ENCODE measurements at places on chromosomes 5 and 9.

DNA sequence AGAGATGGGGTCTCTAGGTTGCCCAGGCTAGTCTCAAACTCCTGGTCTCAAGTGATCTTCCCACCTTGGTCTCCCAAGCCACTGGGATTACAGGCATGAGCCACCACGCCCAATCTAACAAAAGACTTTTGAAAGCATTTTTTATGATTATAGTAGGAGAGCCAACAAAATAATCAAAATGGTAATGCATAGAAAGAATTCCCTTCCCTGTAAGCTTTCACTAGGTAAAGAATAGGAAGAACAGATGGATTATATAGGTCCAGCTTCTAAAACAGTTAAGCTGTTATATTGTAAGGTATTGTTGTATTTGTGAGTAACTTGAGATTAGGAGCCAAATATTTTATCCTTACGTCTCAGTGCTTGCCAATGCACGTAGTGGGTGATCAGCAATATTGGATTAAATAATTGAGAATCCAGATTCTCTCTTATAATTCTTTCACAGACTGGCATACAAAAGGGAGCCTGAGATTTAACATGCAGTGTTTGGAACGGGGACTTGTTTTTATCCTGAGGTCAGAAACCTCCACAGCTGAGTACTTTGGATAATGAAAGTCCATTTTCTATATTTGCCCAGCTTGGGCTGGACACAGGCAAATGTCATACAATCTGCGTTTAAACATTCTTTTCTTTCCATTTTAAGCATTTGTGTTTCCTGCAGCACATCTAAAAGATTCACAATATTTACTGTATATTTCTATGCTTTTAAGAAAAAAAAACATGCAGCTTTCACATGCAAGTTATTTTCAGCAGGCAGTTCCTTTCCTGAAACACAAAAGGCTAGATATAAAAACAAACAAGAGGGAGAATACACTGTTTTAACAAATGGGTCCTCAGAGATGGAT is 238.4 kb downstream of the ARRDC3 start:
- DNase-seq, result no peak

- no peak for DNase-seq
These were observed 66.9 kb downstream of the SPATA31C2 start for GRCh38 chr9:88071331-88071730.

DNA sequence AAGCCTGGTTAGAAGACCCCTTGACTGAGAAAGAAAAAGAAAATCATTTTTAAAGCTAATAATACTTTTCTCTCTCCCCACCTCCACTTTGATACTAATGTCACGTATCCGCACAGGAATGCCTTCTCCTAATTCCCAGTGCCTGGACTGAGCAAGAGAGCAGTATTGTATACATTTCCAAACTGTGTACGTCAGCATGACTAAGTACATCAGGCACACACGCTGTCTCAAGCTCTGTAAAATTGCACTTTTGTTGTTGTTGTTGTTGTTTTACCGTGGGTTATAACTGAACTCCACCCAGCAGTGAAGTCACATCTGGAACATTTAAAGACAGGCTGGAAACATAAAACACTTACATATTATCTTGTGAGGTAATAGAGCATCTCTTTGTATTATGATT is 407.6 kb downstream of the DNAH5 start:
- no peak for DNase-seq

- DNase-seq, result no peak
These were observed 106.7 kb upstream of the SH3GL2 start for GRCh38 chr9:17472126-17472525.

DNA sequence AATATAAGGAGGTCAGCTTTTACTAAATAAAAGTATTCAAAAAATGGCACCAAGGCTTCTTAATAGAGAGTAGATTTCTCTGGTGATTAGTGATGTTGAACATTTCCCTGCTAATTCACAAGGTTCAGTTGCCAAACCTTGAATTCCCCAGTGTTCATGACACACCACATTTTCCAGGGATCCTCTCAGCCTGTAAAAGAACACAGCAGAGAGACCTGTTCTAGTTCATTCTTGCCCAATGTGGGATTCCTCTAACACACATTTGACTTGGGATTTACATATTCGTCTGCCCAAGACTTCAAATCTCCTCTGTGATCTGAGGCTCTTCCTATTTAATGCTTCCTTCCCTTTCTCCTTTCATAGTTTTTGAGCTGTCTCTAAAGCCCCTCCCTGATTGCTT is 273.2 kb upstream of the CDH9 start:
- no peak for DNase-seq

- DNase-seq, result no peak
These were observed 6.2 kb downstream of the TMEM8B start for GRCh38 chr9:35835216-35835632.

GRCh38 chr9:113887436-113887835 is 11.3 kb downstream of the ZNF618 start:
- no peak for DNase-seq

GRCh38 chr9:109584205-109584604 is 86.1 kb upstream of the PTPN3 start:
- DNase-seq, result no peak

DNA sequence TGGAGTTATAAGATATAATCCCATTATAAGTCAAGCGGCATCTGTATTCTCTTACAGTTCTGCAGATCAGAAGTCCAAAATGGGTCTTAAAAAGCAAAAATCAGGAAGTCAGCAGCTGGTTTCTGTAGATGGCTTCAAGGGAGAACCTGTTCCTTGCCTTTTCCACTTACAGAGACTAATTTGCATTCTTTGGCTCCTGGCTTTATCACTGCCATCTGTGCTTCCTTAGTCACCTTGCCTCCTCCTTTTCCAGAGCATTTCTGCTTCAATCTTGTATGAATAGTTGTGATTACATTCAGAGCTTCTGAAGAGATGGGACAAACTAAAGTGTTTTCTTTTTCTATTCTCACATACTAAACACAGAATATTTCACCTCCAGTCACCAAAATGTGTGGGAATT is 647.3 kb upstream of the GRAMD2B start:
- DNase-seq, result no peak

GRCh38 chr5:98570010-98570409 is 203.5 kb upstream of the RGMB start:
- DNase-seq, result no peak

DNA sequence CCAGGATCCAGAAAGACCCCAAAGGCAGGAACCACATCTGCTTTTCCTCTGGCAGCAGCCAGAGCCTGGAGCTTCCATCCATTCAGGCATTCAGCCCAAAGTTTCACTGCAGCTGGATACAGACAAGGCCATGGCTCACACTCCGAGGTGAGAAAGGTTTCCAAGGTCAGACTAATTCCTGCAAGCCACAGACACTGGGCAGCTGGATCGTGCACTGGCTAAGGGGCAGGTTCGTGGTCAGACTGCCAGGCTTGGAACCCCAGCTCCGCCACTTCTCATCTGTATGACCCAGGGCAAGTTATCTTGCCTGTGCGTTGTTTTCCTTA is 36.9 kb downstream of the SPOCK1 start:
- DNase-seq, result no peak

DNA sequence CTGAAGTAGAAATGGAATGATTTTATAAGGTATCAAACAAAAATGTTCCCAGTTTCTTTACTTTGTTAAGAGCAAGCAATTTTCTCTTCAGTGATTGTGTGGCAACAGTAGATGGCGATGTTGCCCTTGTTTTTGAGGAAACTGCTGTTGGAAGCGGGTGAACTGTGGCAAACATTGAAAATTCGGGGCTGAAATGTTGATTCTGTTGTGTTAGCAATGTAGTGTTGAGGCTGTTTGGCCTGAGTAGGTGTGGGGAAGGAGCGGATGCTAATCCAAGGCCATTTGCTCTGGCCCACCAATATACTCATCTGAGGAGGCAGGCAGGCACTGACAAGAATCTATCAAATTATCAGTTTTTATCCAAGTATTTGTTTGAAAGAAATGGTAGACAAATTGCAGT is 129.8 kb downstream of the SLC12A2 start:
- DNase-seq, result no peak

GRCh38 chr9:125986966-125987365 is 239.8 kb downstream of the PBX3 start:
- peak; percentile 12 for DNase-seq

- no peak for DNase-seq
These were observed 571.2 kb upstream of the ZNF462 start for GRCh38 chr9:106291786-106292185.

GRCh38 chr9:129962889-129963703 is 79.9 kb downstream of the FNBP1 start:
- peak; percentile 53 for DNase-seq

DNA sequence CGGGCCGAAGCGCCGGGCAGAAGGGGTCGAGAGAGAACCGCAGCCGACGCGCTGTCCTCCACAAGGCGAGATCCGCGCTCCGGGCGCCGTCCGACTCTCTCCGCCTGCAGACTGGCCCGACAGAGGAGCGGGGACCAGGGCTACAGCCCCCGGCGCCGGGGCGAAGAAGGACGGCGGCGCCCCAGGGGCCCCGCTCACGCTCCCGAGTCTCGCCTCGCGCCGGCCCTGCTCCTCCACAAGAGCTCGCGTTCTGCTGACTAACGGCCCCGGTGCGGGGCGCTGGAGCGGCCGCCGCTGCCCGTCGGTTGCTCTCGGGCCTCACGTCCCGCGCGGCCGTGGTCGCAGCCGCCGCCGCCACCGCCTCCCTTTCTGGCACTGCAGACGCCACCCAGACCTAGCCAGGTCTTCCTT is 338 bp downstream of the ABHD17B start:
- DNase-seq, result no peak

DNA sequence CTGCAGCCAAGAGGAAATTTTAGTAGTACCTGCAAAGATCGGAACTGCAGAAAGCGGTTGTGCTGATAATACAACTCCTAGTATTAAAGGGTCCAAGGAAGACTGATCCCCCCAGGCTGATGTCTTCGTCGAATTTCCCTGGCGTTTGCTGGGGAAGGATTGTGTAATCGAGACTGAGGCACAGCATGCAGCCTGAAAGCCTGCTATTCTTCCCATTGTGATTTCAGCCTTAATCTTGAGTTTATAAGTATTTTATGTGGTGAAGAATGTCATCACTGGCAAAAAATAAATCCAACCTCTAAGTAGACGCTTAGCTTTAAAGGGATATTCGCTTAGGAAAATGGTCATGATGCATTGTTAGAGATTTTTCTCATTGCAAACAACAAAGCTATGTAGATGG is 21.3 kb upstream of the LMX1B start:
- no peak for DNase-seq

DNA sequence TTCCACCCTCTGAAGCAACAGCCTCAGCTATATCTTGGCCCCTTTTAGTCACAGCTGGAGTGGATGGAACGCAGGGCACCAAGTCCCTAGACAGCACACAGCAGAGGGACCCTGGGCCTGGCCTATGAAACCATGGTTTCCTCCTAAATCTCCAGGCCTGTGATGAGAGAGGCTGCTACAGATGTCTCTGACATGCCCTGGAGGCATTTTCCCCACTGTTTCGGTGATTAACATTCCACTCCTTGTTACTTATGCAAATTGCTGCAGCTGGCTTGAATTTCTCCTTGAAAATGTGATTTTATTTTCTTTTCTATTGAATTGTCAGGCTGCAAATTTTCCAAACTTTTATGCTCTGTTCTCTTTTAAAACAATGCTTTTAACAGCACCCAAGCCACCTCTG is 384.8 kb downstream of the PRR16 start:
- no peak for DNase-seq

- no peak for DNase-seq
These were observed 100.5 kb downstream of the PALM2AKAP2 start for GRCh38 chr9:109880276-109881169.

DNA sequence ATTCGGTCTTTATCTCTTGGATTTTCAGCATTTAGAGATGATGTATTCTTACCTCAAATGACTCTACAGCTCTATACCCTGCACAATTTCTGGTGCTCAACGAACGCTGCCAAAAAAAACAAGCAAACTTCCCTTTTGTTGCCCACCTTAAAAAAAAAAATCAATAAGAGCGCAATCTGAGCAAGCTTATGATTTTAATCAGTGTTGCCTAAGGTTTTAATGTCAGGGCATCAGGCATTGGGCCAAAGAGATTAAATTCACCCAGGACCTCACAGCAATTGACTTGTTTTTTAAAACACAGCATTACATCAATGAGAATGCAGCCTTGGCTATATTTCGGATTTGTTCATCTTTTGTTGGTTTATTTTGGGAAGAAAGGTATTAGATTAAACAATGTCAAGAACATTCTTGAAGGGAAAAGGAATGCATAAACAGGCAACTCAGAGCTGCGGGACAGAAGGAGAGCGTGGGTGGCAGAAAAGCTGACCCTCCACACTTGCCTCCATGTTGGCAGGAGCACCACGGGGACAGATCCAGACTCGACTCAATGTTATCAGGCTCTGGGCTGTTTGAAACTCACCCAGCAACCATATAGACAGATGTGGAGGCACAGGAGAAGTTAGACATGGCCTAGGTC is 127.5 kb upstream of the DAPK1 start:
- no peak for DNase-seq

DNA sequence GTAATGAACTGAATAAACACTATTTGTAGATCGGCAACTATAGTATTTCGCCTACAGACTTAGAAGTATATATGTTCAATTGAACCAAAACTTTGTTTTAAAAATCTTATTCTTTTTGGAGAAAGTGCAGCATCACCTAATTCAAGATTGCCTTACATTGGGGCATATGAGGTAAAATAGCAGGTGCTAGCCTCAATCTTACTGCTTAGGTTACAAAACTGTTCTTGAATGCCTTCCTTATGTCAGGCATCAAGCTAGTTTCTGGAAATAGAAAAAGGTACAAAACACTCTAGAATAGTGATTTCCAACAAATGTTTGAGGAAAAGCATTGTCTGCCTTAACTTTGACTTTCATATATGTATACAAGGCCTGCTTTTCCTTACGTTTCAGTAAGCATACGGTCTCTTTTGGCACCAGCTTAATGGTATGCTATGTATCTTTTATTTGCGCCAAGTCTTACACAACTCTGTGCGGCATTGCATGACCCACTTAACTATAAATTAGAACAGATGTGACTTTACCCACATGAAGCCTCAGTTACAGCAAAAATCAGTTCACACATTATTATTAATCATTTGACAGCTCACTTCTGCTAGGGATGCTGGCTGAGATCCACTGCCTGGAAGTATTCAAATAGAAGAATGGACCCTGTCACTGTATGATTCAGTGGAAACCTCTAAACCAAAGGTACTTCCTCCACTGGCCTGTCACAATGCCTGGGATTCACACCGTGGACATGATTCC is 174.1 kb downstream of the PRELID2 start:
- DNase-seq, result no peak

GRCh38 chr5:167730121-167730520 is 561.3 kb upstream of the WWC1 start:
- no peak for DNase-seq

DNA sequence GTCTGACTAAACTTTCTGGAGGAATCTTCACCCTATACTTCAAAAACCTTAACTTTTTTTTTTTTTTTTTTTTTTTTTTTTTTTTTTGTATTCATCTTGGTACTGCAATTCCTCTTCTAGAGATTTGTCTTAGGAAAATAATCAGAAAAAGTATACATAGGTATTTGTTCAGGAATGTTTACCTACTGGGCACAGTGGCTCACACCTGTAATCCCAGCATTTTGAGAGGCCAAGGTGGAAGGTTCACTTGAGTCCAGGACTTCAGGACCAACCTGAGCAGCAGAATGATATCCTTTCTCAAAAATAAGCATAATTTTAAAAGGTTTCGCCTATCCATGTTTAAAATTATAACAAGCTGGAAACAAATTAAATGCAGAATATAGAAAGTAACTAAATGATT is 33.3 kb upstream of the NREP start:
- no peak for DNase-seq
